WTC11 (cell line): ENCODE measurements at places on chromosomes 1 and 21.

DNA sequence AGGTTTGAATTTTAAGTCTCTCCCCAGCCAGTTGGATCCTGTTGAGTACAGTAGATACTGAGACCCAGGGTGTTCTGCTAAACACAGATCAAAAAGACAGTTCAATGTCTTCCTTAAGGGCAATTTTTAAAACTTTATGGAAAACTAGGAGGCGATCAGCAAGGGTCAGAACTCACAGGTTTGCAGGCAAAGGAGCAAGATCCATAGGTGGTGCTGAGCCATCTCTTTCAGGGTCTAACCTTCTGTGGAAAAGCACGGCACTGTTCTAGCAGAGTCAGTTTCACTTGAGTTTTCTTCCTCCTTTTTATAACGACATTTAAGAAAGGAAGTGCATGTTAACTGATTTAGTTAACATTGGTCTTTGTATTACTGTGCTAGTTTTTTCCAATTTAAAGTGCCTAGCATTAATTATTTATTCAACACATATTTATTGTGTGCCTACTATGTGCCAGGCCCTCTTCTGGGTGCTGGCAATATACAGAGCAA is at the start of gene CD84:
TSS of gene CD84 (minus strand) at position 281 of the 486 bp plus-strand sequence. CDS start at position 222, 59 bp downstream.
- no peak for DNase-seq

DNA sequence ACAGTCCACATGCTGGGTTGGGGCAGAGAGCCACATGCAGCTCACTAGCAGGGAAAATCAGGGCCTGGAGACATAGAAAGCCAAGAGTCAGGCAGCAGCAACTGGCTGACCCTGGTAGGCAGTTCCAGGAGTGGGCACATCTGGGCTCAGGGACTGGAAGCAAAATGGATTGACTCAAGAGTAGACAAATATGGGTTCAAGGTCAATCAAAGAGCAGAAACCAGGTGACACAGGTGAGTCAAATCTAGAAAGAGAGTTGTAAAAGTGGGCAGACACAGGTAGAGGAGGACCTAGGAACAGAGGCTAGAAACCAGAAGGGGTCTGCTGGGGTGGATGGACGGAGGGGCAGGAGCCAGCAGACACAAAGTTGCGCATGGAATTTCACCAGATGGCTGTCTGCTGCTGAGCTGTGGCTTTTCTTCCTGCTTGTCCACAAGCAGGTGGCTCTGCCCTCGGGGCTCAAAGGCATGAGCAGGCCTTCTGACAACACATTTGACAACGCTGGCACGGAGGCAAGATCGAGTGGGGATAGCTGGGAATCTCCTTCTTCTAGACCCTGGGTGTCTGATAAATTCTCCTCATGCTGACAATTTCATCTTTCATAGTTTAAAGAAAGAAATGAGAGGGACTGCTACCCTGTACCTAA is 40.8 kb upstream of the IGSF3 start:
- no peak for DNase-seq

DNA sequence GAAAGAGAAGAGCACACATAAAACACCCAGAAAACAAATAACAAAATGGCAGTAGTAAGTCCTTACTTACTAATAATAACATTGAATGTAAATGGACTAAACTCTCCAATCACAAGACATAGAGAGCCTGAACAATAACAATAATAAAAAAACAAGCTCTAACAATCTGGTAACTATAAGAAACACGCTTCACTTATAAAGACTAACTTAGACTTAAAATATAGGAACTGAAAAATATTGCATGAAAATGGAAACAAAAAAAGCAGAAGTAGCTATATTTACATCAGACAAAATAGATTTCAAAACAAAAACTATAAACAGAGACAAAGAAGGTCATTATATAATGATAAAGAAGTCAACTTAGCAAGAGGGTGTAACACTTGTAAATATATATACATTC is 83.1 kb upstream of the LYPLAL1 start:
- DNase-seq = no peak

DNA sequence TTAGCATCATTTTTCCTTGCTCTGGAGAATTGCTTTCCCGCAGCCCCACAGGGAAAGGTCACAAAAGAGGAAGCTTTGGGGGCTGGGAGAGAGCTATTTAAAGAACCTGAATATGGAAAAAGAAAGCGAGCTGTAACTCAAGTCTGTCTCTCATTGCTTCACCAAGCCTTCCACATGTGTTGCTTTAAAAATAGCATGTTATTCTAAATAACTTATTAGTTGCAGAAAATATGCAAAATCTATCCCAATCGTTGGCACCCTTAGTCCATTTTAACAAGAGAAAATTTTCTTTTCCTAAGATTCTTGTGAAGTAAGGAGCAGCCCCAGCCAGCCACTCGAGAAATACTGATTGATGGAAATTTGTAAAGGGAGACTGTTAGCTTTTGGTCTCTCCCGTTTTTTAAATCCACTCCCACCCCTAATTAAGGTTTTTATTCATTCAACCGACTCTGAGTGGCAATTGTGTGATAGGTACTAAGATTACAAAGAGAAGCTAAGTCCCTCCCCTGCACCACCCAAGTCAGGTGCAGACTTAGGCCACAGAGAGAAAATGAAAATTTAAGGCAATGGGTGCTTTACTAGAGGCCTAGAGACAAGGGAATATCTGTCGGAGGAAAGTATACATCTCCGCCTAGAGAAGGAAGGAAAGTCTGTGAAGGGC is 802 bp downstream of the CYP4X1 start:
- DNase-seq = no peak

DNA sequence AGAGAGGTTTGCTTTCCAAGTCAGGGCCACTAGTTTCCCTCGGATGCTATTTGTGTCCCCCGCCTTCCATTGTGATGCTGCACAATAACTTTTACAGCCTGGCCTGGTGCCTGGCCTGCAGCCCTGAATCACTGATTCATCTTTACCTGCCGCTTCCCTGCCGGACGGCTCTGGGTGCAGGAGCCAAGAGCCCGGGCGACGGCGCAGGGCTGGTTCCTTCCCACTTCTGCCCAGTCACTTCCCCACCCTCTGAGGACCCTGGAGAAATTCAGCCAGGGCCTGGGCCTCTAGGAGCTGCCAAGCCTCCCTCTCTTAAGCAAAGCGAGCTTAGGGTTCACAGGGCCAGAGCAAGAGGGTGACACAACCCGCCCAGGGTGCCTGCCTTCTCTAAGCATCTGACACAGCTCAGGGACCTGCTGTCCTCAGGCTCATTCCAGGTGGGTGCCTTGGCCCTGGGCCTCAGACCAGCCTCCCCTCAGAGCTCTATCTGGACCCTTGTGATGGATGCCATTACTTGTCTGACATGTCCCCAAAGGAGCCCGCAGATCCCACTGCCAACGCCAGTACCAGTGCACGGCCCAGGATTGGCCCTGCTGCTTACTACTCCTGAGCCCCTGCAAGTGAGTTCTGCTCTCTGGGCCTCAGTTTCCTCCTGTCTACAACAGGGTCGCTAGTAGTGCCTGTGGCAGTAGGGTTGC is 381.0 kb upstream of the VAMP3 start:
- DNase-seq = no peak
